Endothelial cell of coronary artery (primary cell): ENCODE measurements at places on chromosomes 2 and 18. TPM values are rescaled to one million over a fixed set of nuclear protein-coding genes. Genes with fewer than 3 reads are reported as not detected.

Gene FKBP7
- 24.3 and 26.7 TPM in 2 replicates for total RNA-seq

Gene DSG1
- total RNA-seq, result not detected in 2 replicates

Gene UCN
- total RNA-seq, result 0.09 and 0.19 TPM in 2 replicates

Gene FEV
- not detected in 2 replicates for total RNA-seq

Gene LONRF2
- under 0.01 TPM in 2 replicates for total RNA-seq

Gene SCN7A
- not detected in 2 replicates for total RNA-seq

Gene CPLX4
- not detected in 2 replicates for total RNA-seq

Gene DSG4
- not detected in 2 replicates for total RNA-seq

Gene TMEM169
- total RNA-seq, result under 0.01 TPM in 1 of 2 replicates, not detected in the other

Gene HOXD13
- not detected in 2 replicates for total RNA-seq

Gene IL37
- not detected in 2 replicates for total RNA-seq

Gene GCG
- total RNA-seq, result not detected in 2 replicates

Gene ZNF2
- 6.7 and 7.6 TPM in 2 replicates for total RNA-seq

Gene ANKRD30B
- not detected in 2 replicates for total RNA-seq

Gene MRPL30
- 35.5 and 36.4 TPM in 2 replicates for total RNA-seq

Gene SERPINB12
- not detected in 2 replicates for total RNA-seq

Gene CDC42EP3
- 20.6 and 27.8 TPM in 2 replicates for total RNA-seq

Gene LOXHD1
- total RNA-seq, result not detected in 2 replicates

Gene AFF3
- 0.27 TPM in 1 of 2 replicates, not detected in the other for total RNA-seq

Gene RASGRP3
- total RNA-seq, result 8.4 and 26.6 TPM in 2 replicates

Gene SERPINB7
- not detected in 2 replicates for total RNA-seq

Gene ZSWIM2
- total RNA-seq, result not detected in 2 replicates
